ENCODE measurements at places on chromosomes 6 and 20. TPM values are rescaled to one million over a fixed set of nuclear protein-coding genes. Genes with fewer than 3 reads are reported as not detected.

- no peak for DNase-seq
Observed at GRCh38 chr20:53215166-53215565, 243.0 kb downstream of the TSHZ2 start.

DNA sequence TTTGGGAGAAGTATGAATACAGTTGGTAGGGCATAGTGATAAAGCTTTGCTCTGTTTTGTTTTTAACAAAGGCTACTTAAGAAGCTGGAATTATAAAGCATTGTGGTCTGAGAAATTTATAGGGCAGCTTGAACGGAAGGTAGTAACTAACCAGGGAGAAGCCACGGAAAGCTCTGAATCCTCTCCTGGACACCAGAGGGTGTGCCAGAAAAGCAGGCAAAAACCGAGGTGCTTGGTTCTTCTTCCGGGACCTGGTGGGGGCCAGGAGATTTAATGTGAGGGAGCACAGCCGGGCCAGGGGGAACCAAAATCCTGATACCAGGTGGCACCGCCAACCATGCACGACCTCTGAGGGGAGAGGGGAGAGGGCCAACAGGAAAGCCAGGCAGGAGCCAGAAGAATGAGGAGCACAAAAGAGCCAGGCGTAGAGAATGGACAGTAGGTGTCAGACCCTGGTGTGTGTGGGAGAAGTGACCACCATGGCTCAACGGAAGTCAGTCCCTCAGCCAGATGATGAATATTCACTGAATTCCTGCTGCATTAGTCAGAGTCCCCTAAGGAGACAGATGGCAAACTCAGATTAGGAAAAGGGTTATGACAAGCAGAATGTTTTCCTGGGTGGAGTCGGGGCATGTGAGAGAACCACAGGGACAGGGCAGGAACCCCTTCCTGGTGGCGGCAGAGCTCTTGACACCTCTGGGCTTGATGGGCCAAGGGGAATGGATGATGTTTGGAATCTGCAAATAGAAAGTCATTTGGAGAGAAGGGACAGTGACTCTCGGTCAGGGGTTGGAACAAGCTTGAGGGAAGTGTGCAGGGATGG, 262.3 kb downstream of the ZNF217 start:
- DNase-seq, result peak; percentile 22

DNA sequence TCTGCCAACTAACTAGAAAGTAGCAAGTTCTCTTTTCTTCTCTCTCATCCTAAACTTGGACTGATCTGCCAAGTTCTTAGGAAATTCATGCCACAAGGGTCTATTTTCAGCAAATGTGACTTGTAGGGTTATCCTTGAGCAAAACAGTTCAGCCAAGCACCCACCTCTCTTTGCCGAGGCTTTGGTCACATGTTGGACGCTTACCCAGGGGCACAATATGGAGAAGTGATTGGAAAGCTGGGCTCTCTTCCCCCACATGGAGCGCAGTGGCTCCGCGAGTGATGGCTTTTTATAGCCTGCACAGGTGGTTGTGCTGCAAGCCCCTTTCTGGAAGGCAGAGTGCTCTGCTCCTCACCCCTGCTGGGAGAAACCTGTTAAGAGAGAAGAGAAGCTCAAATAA, 47.7 kb upstream of the FNDC1 start:
- no peak for DNase-seq

DNA sequence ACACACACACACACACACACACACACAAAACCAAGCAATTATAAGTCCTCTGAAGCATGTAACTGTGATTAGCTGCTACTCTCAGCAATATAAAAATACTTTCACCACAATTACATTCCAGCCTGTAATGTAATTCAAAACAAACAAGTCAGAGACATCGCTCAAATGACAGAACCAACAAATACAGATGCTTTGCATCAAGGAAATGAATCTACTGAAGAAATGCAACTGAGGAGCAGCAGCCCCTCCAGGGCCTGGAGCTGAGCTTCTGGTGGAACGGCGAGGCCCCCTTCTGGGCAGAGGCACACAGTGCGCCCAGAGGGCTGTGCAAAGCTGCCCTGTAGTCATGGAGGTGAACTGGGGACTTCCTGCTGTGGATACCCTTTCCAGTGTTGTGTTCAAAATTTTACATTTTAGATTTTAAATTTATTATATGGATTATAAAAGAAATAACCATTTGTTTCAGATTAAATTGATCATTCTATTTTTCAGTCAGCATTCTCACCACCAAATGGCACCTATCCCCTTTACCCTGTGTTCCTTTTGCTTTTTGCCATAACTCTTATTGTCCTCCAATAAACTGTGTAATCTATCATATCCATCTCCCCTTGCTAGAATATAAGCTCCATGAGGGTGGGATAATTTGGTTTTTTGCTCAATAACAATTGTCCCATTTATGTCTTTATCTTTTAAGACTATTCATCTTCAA, 23.2 kb downstream of the ADAT2 start:
- DNase-seq, result peak; percentile 70

- no peak for DNase-seq
Observed at GRCh38 chr20:42295592-42295991, 677.4 kb upstream of the CHD6 start.

- DNase-seq, result no peak
Observed at GRCh38 chr6:14817074-14817473, 428.8 kb upstream of the JARID2 start.

DNA sequence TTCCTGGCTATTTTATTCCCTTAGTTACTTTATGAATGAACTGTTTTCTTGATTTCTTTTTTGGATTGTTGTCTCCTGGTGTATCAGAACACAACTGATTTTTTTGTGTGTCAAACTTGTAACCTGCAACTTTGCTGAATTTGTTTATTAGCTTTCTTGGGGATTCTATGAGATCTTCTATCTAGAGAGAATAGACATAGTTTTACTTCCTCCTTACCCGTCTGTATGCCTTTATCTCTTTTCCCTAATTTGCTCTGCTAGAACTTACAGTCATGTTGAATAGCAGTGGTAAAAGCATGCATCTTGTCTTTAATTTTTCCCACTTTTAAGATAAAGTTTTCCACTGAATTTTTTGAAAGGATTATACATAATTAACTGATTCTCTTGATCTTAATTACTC, 13.2 kb downstream of the RNF146 start:
- DNase-seq, result no peak

Gene SNAP91
- not detected for polyA plus RNA-seq

Gene HLA-DQB2
- not detected for polyA plus RNA-seq

Measured in mammary epithelial cell (primary cell).